ENCODE measurements at places on chromosomes 6 and 20. TPM values are rescaled to one million over a fixed set of nuclear protein-coding genes. Genes with fewer than 3 reads are reported as not detected.

- no peaks in the 10 kb centered on the region for H3K4me1 ChIP-seq
- no peak for DNase-seq
- H3K27me3 ChIP-seq: peaks cover 10% of the 10 kb centered on the region
Observed at GRCh38 chr6:71107911-71108420, 151.1 kb upstream of the B3GAT2 start.

DNA sequence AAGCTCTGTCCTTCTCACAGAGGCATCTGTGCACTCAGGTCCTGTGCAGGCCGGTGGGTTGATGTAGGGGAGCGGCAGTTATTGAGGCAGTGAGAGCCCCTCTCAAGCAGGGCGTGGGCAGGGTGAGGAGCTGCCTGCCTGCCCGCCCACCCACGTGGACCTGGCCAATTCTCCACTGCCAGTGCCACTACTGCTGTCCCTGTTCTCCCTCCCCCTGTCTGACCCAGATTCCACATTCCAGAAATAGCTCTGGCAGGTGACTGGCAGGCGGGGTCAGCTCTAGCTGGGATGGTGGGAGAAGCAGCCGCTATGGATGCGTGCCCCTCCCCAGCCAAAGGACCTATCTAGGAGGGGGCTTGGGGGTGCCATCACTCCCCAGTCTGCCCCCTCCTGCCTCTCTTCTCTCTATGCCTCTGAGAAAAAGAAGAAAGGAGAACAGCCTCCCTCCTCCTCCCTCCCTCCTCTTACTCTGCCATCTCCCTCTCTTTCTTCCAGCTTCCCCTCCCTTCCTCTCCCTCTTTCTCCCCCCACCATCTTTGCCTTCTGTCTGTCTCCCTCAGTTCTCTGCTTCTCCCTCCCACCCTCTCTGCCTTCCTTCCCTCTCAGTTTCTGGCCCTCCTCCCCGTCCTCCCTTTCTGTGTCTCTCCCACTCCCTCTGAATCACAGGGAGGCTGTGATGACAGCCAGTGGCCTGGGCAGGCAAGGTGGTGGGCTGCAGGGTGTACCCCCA lies 86.5 kb upstream of the MYL9 start:
- H3K36me3 ChIP-seq: no peaks in the 10 kb centered on the region
- no peak for DNase-seq
- peaks cover 4% of the 10 kb centered on the region for H3K4me1 ChIP-seq
- no peak overlapping the region for H3K4me3 ChIP-seq
- no peaks in the 10 kb centered on the region for H3K27me3 ChIP-seq

DNA sequence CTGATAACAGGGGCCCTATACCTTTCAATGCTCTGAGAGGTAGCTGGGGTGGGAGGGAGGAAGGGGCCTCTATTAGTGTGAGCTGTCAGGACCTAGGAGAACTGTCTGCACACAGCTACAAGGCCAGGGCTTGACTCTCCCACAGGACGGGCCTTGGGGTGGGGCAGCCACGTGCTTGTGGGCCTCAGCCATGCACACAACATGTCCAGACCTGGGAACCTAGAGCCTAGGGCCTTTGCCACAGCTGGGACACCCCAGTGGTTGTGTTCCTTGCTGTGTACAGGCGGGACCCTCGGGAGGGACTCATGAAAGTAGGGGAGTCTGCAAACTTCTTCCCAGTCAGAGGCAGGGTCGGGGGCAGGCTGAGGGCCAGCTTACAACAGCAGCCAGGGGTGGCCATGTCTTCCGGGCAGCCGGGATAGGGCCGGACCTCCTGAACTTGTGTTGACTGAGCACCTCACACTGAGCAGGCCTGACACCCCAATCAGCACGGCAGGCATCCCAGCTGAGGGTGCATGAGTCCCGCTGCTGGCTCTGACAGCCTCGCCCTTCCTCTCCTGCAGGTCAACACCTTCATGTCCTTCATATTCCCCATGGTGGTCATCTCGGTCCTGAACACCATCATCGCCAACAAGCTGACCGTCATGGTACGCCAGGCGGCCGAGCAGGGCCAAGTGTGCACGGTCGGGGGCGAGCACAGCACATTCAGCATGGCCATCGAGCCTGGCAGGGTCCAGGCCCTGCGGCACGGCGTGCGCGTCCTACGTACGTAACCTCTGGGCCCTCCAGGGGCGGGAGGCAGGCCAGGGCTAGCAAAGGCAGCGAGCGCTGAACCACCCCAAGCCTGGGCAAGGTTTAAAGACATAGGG lies 41.9 kb upstream of the MRGBP start:
- no peak overlapping the region for H3K27ac ChIP-seq
- no peak overlapping the region for H3K4me3 ChIP-seq
- peaks cover 17% of the 10 kb centered on the region for H3K4me1 ChIP-seq
- H3K27me3 ChIP-seq: no peaks in the 10 kb centered on the region
- H3K36me3 ChIP-seq: no peaks in the 10 kb centered on the region

GRCh38 chr6:31205638-31206037 lies 35.2 kb upstream of the POU5F1 start:
- peaks cover 13% of the 10 kb centered on the region for H3K4me1 ChIP-seq
- no peak for DNase-seq
- no peaks in the 10 kb centered on the region for H3K27me3 ChIP-seq
- H3K4me3 ChIP-seq: no peak overlapping the region
- no peak overlapping the region for H3K27ac ChIP-seq
- H3K36me3 ChIP-seq: no peaks in the 10 kb centered on the region

GRCh38 chr6:34465531-34466241 lies at the start of gene PACSIN1:
TSS of gene PACSIN1 (plus strand) at chr6:34466076. CDS start at chr6:34526306, 60,230 bp downstream.
- no peaks in the 10 kb centered on the region for H3K4me1 ChIP-seq
- H3K27me3 ChIP-seq: no peaks in the 10 kb centered on the region
- peak within 1 kb of the TSS; percentile 31 for H3K4me3 ChIP-seq
- DNase-seq: no peak

The TDRD6 gene
- total RNA-seq: not detected

The NHSL1 gene
- 20.6 TPM for total RNA-seq

GRCh38 chr20:3890398-3890751 lies 1.2 kb downstream of the PANK2 start:
- DNase-seq: no peak
- H3K36me3 ChIP-seq: peaks cover 14% of the 10 kb centered on the region
- H3K4me1 ChIP-seq: peaks cover 30% of the 10 kb centered on the region
- H3K27ac ChIP-seq: peak overlapping the region; percentile 98

The CDSN gene
- total RNA-seq: not detected

The TREML1 gene
- not detected for total RNA-seq

GRCh38 chr6:17551383-17551958 lies 48.6 kb upstream of the FAM8A1 start:
- no peaks in the 10 kb centered on the region for H3K4me1 ChIP-seq
- no peak overlapping the region for H3K4me3 ChIP-seq
- H3K27me3 ChIP-seq: no peaks in the 10 kb centered on the region
- no peaks in the 10 kb centered on the region for H3K36me3 ChIP-seq

- peak overlapping the region; percentile 97 for H3K27ac ChIP-seq
- no peak for DNase-seq
- H3K4me1 ChIP-seq: peaks cover 15% of the 10 kb centered on the region
- H3K36me3 ChIP-seq: peaks cover 7% of the 10 kb centered on the region
- no peak overlapping the region for H3K4me3 ChIP-seq
- no peaks in the 10 kb centered on the region for H3K27me3 ChIP-seq
Observed at GRCh38 chr6:8065519-8065911, 1.3 kb upstream of the BLOC1S5 start.

- no peak overlapping the region for H3K4me3 ChIP-seq
- H3K27me3 ChIP-seq: no peaks in the 10 kb centered on the region
- H3K4me1 ChIP-seq: peaks cover 15% of the 10 kb centered on the region
- H3K36me3 ChIP-seq: peaks cover 4% of the 10 kb centered on the region
Observed at GRCh38 chr6:13807696-13808095, 6.7 kb downstream of the MCUR1 start.

The LPA gene
- total RNA-seq: 0.21 TPM

GRCh38 chr20:10034717-10035571 lies at the start of gene ANKEF1:
TSS of gene ANKEF1 (plus strand) at chr20:10034987. CDS start at chr20:10038302, 3,315 bp downstream.
- H3K27ac ChIP-seq: peak within 1 kb of the TSS; percentile 70
- no peak for DNase-seq
- no peaks in the 10 kb centered on the region for H3K27me3 ChIP-seq

The FLRT3 gene
- 0.67 TPM for total RNA-seq

The TUBB1 gene
- total RNA-seq: not detected

The MYT1 gene
- 0.41 TPM for total RNA-seq

DNA sequence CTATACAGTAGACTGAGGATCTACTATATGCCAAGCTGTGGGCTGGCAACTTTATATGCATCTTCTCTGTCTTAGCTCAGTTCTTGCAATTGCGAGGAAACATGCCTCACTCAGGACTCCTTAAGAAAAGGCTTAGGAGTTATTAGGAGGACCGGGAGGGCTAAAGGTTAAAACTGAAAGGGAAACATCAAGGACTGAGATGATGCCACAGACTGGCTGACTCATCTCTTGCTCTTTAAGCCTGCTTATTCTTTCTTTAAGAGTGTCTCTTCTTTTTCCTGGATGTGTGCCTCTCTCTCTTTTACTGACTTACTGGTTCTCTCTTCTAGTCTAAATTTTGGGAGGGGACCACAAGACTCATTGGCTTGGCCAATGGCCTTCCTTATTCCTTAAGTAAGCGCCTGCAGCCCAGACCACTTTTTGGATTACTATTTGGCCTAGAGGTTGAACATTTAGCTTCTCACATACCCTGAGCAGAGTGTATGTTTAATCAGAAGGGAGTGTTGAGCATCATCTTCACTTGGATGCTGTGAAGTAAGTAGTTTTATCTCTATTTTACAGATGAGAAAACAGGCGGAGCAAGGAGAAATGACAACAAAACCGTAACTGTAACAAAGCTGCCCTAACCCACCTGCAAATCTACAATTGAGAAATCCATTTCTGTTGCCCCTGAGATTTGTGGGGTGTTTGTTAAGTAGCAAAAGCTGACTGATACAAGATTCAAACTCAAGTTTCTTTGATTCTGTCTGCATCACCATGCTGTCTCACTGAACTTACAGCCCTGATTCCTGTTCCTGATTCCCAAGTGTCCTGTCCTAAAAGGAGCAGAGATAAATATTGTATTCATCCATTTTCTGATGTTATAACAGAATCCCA lies 7.2 kb upstream of the SDC4 start:
- no peak overlapping the region for H3K27ac ChIP-seq
- peaks cover 16% of the 10 kb centered on the region for H3K4me1 ChIP-seq
- H3K36me3 ChIP-seq: no peaks in the 10 kb centered on the region
- DNase-seq: no peak

GRCh38 chr6:17042422-17043147 lies 59.3 kb upstream of the STMND1 start:
- peaks cover 20% of the 10 kb centered on the region for H3K27me3 ChIP-seq
- H3K4me3 ChIP-seq: no peak overlapping the region
- no peak for DNase-seq
- H3K4me1 ChIP-seq: no peaks in the 10 kb centered on the region

DNA sequence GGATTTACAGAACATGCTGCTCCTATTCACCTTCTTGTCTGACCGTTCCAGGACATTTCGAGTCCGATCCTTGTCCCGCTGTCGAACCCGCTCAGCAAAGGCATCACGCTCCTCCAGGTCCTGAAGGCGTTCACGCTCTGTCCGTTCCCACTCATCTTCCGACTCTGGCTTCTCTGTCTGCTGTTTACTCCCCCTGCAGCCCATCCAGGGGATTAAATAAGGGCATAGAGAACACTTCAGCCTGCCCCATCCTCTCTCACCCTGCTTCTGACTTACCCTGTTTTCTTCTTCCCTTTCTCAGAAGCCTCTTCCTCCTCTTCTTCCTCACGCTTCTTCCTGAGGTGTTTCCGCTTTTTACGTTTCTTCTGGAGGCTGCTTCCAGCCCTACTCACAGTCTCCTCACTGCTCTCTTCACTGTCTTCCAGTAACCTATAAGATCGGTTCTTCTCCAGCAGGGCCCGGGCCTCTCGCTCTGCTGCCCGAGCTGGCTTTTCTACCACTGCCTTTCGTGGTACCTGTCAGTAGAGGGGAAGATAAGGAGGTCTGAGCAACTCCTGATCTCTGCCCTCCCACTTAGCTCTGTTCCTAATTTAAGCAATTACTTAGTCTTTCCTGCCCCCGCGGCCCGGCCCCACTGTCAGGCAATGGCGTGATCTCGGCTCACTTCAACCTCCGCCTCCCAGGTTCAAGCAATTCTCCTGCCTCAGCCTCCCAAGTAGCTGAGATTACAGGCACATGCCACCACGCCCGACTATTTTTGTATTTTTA lies 1.9 kb downstream of the DHX16 start:
- no peak for DNase-seq
- H3K27ac ChIP-seq: no peak overlapping the region
- H3K27me3 ChIP-seq: no peaks in the 10 kb centered on the region
- H3K4me3 ChIP-seq: no peak overlapping the region

- H3K36me3 ChIP-seq: no peaks in the 10 kb centered on the region
- H3K4me1 ChIP-seq: no peaks in the 10 kb centered on the region
- DNase-seq: no peak
- no peaks in the 10 kb centered on the region for H3K27me3 ChIP-seq
- no peak overlapping the region for H3K27ac ChIP-seq
- no peak overlapping the region for H3K4me3 ChIP-seq
Observed at GRCh38 chr6:104407957-104408356, 451.8 kb downstream of the HACE1 start.

The CARMIL1 gene
- 4.0 TPM for total RNA-seq

DNA sequence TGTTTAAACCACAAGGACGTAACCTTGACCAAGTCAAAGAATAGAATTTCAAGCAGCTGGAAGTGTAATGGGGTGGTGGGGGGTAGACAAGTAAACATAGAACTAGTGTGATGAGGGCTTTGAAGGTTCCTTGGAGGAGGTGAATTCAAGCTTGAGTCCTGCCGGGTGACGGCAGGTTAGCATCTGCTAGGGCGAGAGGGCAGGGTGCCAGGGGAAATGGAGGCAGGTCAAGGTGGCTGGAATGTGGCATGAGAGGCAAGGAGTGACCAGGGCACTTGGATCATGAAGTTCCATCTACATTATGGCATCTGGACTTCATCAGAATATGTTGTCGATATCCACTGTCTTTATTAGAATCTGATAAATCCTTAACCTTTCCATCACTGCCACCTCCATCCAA lies 207.5 kb upstream of the SLC35B3 start:
- no peak overlapping the region for H3K4me3 ChIP-seq
- no peak for DNase-seq
- no peaks in the 10 kb centered on the region for H3K4me1 ChIP-seq
- H3K27ac ChIP-seq: no peak overlapping the region
- H3K27me3 ChIP-seq: no peaks in the 10 kb centered on the region
- no peaks in the 10 kb centered on the region for H3K36me3 ChIP-seq

The MUC21 gene
- not detected for total RNA-seq

DNA sequence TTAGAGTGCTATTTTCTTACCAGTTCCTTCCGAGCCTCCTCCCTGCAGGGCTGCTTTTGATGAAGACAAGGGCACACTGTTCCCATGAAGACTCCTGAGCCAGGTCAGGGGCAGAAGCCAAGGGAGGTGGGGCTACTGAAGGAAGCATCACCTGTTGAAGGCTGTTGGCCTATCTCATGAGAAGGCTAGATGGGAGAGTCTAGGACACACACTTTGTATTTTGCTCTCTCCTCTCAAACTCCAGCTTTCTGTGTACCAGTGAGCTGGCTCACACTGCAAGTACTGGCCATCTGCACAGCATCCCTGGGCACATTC lies 683.2 kb upstream of the ID4 start:
- H3K27me3 ChIP-seq: no peaks in the 10 kb centered on the region
- H3K36me3 ChIP-seq: no peaks in the 10 kb centered on the region
- no peak for DNase-seq
- no peaks in the 10 kb centered on the region for H3K4me1 ChIP-seq

The SLC35D3 gene
- not detected for total RNA-seq

GRCh38 chr6:159201336-159201735 lies 32.1 kb downstream of the FNDC1 start:
- H3K27ac ChIP-seq: no peak overlapping the region
- no peak overlapping the region for H3K4me3 ChIP-seq

All from Panc1 (cell line).